ENCODE measurements at places on chromosomes 1 and 21. TPM values are rescaled to one million over a fixed set of nuclear protein-coding genes. Genes with fewer than 3 reads are reported as not detected.

Gene DDAH1
- 0.09 TPM for total RNA-seq

Gene FNBP1L
- total RNA-seq: 0.20 TPM

- DNase-seq: no peak
- no peaks in the 10 kb centered on the region for H3K4me1 ChIP-seq
Measured at GRCh38 chr1:7474786-7475502, 296.2 kb upstream of the VAMP3 start.

DNA sequence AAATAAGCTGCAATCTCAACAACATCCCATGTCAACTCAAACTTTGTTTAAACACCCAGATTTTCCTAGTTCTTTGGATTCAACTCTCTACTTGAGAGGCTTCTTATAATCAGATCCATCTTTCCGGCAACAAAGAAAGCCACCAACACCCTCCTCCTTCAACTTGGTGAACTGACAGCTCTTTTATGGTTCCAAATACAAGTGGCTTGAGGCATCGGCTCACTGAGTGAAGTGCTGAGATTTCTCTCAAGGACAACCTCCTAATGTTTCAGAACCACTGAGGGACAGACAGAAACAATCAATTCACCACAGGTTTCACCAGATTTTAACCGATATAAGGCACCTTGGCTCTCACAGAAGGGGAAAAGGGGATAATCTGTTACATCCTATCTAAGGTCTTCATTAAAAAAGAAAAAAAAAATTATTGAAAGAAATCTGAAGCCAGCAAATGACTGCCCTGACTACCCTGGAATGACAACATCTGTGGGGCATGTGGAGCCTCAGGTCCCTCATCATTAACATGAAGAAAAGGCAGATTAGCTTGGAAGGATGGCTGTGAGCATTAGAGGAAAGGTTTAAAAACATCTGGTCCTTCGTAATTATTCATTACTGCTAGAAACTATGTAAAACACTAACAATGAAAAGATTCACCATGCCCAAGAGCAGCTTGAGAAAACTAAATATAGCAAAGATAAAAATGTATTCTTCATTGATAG is 50.9 kb downstream of the PTPN14 start:
- H3K4me1 ChIP-seq: no peaks in the 10 kb centered on the region
- DNase-seq: no peak
- H3K36me3 ChIP-seq: no peaks in the 10 kb centered on the region

Gene ZBTB8A
- 0.16 TPM for total RNA-seq

- no peak overlapping the region for H3K4me3 ChIP-seq
- H3K4me1 ChIP-seq: no peaks in the 10 kb centered on the region
- H3K27me3 ChIP-seq: peaks cover 2% of the 10 kb centered on the region
- no peak overlapping the region for H3K27ac ChIP-seq
Measured at GRCh38 chr1:201374364-201374763, 3.1 kb downstream of the TNNT2 start.

DNA sequence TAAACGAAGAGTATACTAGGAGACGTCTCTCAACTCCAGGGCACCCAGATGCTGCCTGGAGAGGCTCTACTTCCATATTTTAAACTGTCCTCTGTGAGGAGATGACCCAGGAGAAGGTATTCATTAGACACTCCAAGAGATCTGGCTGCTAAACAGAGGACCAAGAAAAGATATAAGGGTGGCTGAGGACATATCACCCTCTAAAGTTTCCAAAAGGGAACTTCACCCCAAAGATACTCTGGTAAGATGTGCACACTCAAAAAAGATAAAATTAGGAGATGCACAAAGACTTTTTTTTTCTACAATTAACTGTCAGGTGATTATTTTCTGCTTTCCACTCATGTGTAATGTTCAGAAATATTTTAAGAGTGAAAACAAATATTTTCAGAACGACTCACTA is 1.4 kb downstream of the ZNF670 start:
- peak overlapping the region; percentile 84 for H3K4me3 ChIP-seq
- peak overlapping the region; percentile 90 for H3K27ac ChIP-seq
- no peak for DNase-seq

- no peak overlapping the region for H3K27ac ChIP-seq
- peaks cover 13% of the 10 kb centered on the region for H3K27me3 ChIP-seq
- H3K4me3 ChIP-seq: no peak overlapping the region
- no peaks in the 10 kb centered on the region for H3K36me3 ChIP-seq
- H3K4me1 ChIP-seq: no peaks in the 10 kb centered on the region
Measured at GRCh38 chr1:14572861-14573260, 25.6 kb upstream of the KAZN start.

Gene CTSE
- not detected for total RNA-seq

Gene EPHB2
- total RNA-seq: 0.13 TPM

Gene NPHS2
- total RNA-seq: not detected

DNA sequence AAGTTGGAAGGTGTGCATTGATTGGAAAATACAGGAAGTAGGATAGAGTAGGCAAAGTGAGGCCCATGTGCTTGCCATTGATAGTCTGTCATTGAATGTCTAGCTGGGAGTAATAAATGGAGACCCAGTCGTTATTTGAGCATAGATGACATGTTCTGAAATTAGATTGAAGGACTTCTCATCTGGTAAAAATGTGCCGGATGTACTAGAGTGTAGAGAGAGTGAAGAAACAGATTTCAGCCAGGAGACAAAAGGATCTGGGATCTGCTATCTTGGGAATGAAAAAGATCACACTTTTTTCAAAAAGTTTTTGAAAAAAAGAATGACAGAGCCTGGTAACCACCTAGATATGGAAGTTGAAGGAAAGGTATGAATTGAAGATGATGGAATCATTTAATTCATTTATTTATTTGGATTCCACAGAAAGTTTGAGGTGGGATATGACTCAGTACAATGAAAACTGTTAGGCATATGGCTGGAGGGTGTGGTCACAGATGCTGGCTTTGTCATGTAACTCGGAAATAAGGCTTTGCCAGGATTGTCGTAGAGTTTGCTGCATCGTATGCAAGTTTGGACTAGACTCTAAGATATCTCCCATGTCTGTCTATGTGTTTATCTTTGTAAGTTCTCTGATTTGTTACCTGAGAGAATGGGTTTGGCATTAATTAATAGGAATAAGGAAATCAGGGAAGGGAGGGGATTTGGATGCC is 137.1 kb downstream of the PBX1 start:
- DNase-seq: no peak
- no peak overlapping the region for H3K27ac ChIP-seq
- H3K36me3 ChIP-seq: no peaks in the 10 kb centered on the region
- no peak overlapping the region for H3K4me3 ChIP-seq

DNA sequence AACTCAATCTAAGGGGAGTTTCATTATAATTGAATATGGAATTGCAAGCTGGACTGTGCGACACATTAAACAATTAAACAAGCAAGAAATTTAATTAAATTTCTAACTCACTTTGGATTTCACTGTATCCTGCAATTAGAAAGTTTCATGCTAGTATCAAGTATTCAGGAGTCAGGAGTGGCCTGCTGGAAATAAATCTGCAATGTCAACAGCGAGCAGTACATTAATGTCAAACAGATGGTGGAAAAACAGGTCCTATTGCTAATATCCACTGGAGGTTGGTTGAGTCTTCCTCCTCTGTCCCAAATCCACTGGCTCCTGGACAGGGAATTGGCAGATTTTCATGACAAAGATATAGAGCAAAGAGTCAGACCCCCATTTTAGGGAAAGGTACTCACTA is 237.1 kb downstream of the VAV3 start:
- no peak overlapping the region for H3K4me3 ChIP-seq
- H3K27ac ChIP-seq: no peak overlapping the region
- DNase-seq: no peak
- H3K4me1 ChIP-seq: no peaks in the 10 kb centered on the region
- no peaks in the 10 kb centered on the region for H3K27me3 ChIP-seq

- DNase-seq: no peak
- H3K27ac ChIP-seq: no peak overlapping the region
- no peaks in the 10 kb centered on the region for H3K4me1 ChIP-seq
- no peaks in the 10 kb centered on the region for H3K27me3 ChIP-seq
- no peak overlapping the region for H3K4me3 ChIP-seq
Measured at GRCh38 chr21:19692231-19692630, 1288.6 kb upstream of the TMPRSS15 start.

Gene LCE1B
- total RNA-seq: not detected

DNA sequence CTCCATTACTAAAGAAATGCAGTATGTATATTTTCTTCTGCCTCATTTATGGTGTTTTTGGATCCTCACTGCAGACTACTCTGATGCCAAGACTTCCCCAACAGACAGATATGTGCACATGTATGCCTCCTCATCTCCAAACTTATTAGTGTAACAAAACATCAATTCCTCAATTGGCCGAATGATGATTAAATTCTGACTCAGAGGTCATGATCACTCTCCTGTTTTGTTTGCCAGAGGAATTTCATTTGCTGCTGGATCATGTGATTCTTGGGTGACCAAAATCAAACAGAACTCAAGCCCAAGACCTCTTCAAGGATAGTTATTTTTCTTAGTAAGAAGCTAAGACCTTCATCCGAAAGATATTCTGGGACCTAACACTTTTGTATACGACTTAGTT is 227.6 kb downstream of the LMO4 start:
- H3K4me1 ChIP-seq: no peaks in the 10 kb centered on the region
- no peak for DNase-seq
- no peaks in the 10 kb centered on the region for H3K27me3 ChIP-seq
- H3K27ac ChIP-seq: no peak overlapping the region
- no peak overlapping the region for H3K4me3 ChIP-seq
- no peaks in the 10 kb centered on the region for H3K36me3 ChIP-seq

DNA sequence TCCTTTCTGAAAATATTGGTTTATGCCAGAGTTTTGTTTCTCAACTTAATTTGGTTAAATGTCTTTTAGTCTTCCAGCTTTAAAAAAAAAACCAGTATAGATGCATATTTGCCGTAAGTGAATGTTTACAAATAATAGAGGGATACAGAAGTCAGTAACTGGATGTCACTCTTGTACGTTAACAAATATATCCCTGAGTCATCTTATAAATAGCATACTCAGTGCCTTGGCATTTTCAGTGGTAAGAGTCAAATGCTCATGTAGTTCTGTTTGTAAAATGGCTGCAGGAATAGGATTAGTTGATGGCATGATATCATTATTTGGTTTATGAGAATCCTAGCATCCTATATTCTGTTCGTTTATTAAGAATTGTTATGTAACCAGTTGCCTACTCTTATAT is 55.4 kb downstream of the SPEN start:
- H3K27me3 ChIP-seq: no peaks in the 10 kb centered on the region
- no peak overlapping the region for H3K27ac ChIP-seq
- no peak for DNase-seq
- H3K36me3 ChIP-seq: peaks cover 15% of the 10 kb centered on the region

Gene BGLAP
- total RNA-seq: 2.2 TPM

GRCh38 chr1:30770150-30770549 is 12.6 kb upstream of the LAPTM5 start:
- no peaks in the 10 kb centered on the region for H3K27me3 ChIP-seq
- no peak overlapping the region for H3K27ac ChIP-seq
- no peaks in the 10 kb centered on the region for H3K36me3 ChIP-seq
- peaks cover 31% of the 10 kb centered on the region for H3K4me1 ChIP-seq
- no peak for DNase-seq

GRCh38 chr1:185581961-185582725 is 152.0 kb upstream of the HMCN1 start:
- no peaks in the 10 kb centered on the region for H3K4me1 ChIP-seq
- H3K36me3 ChIP-seq: peaks cover 4% of the 10 kb centered on the region
- no peaks in the 10 kb centered on the region for H3K27me3 ChIP-seq
- no peak for DNase-seq
- no peak overlapping the region for H3K4me3 ChIP-seq

DNA sequence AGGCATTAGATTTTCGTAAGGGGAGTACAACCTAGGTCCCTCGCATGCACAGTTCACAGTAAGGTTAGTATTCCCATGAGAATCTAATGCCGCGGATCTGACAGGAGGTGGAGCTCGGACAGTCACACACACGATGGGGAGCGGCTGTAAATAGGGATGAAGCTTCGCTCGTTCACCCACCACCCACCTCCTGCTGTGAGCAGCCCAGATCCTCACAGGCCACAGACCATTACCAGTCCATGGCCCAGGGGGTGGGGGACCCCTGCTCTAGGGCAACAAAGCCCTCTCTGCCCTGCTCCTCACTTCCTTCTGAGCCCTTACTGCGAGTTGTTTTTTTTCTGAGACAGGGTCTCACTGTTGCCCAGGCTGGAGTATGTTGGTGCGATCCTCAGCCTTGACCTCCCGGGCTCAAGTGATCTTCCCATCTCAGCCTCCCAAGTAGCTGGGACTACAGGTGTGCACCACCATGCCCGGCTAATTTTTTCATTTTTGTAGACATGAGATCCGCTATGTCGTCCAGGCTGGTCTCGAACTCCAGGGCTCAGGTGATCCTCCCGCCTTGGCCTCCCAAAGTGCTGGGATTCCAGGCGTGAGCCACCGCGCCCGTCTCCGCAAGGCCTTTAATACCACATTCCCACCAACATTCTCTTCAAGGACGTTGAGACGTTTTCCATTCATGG is 21.3 kb downstream of the TRPM2 start:
- peaks cover 14% of the 10 kb centered on the region for H3K4me1 ChIP-seq
- no peak for DNase-seq
- H3K4me3 ChIP-seq: no peak overlapping the region
- no peaks in the 10 kb centered on the region for H3K27me3 ChIP-seq

Gene ACOT11
- total RNA-seq: 1.1 TPM

- peaks cover 74% of the 10 kb centered on the region for H3K27me3 ChIP-seq
- peaks cover 19% of the 10 kb centered on the region for H3K4me1 ChIP-seq
- H3K36me3 ChIP-seq: peaks cover 6% of the 10 kb centered on the region
- H3K27ac ChIP-seq: no peak overlapping the region
- H3K4me3 ChIP-seq: no peak overlapping the region
- peak; percentile 20 for DNase-seq
Measured at GRCh38 chr21:44710756-44711326, 531 bp downstream of the TSPEAR start.

Gene CD244
- 1.8 TPM for total RNA-seq

- H3K27me3 ChIP-seq: no peaks in the 10 kb centered on the region
- H3K36me3 ChIP-seq: peaks cover 2% of the 10 kb centered on the region
- H3K27ac ChIP-seq: peak overlapping the region; percentile 75
- no peak overlapping the region for H3K4me3 ChIP-seq
- peak; percentile 64 for DNase-seq
Measured at GRCh38 chr1:156152628-156153027, 757 bp upstream of the SEMA4A start.

Gene SPRR2E
- total RNA-seq: not detected

Gene AGO3
- total RNA-seq: 27.7 TPM

DNA sequence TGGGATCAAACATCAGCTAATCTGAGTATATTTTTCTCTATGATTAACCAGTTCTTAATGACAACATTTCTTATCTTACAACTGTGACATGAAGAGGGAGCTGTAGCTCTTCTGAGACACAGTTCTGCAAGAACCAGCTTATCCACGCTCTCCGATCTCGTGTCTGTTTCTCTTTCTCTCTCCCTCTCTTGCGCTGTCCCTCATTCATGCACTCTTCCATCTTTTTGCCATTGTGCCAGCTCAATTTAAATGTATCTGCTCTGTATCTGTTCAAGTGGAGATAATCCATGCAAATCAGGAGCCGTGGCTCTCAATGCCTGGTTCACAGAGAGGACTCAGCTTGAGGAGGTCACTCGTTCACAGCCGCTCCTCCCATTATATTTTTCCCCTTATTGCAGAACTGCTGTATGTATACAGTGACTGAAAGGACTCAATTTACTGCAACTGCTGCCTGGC is 494.7 kb upstream of the ADGRL2 start:
- no peak overlapping the region for H3K4me3 ChIP-seq
- H3K36me3 ChIP-seq: no peaks in the 10 kb centered on the region
- no peaks in the 10 kb centered on the region for H3K27me3 ChIP-seq
- no peaks in the 10 kb centered on the region for H3K4me1 ChIP-seq

Gene WNT2B
- not detected for total RNA-seq

Gene LAX1
- 21.1 TPM for total RNA-seq

Measured in activated CD8-positive, alpha-beta T cell treated with anti-CD3 and anti-CD28 coated beads for 36 hours (primary cell).